ENCODE measurements at places on chromosomes 11 and 22. TPM values are rescaled to one million over a fixed set of nuclear protein-coding genes. Genes with fewer than 3 reads are reported as not detected.

The ISX gene
- total RNA-seq = not detected

The LGALS12 gene
- total RNA-seq = 9.9 TPM

The TRPC6 gene
- 25.6 TPM for total RNA-seq

The MDK gene
- total RNA-seq = 28.2 TPM

The C11orf97 gene
- total RNA-seq = not detected

The UPK3A gene
- total RNA-seq = not detected

The THAP12 gene
- total RNA-seq = 35.5 TPM

The SCGB2A2 gene
- total RNA-seq = not detected

The ACR gene
- 0.52 TPM for total RNA-seq

The TREH gene
- 0.52 TPM for total RNA-seq

The CSKMT gene
- total RNA-seq = 4.7 TPM

The CARNS1 gene
- 17.2 TPM for total RNA-seq

The TRMT2A gene
- total RNA-seq = 31.8 TPM

The BIK gene
- total RNA-seq = 0.52 TPM

The CDCA5 gene
- total RNA-seq = 1.0 TPM

The RIMBP3B gene
- total RNA-seq = not detected

The SYT8 gene
- not detected for total RNA-seq

The OR8D4 gene
- under 0.01 TPM for total RNA-seq

The CALCA gene
- total RNA-seq = not detected

The F2 gene
- total RNA-seq = 0.52 TPM

The HOATZ gene
- total RNA-seq = not detected

The OR8H3 gene
- total RNA-seq = not detected

The CAPN5 gene
- 5.2 TPM for total RNA-seq

The MAJIN gene
- total RNA-seq = not detected

The MS4A15 gene
- total RNA-seq = not detected

The IGF2 gene
- 711 TPM for total RNA-seq

The TUBA8 gene
- 21.9 TPM for total RNA-seq

The CCDC15 gene
- 2.6 TPM for total RNA-seq

The RHOD gene
- 7.8 TPM for total RNA-seq

The KCNJ11 gene
- total RNA-seq = 28.2 TPM

The RAB30 gene
- 16.2 TPM for total RNA-seq

The CHKB gene
- 17.7 TPM for total RNA-seq

The PRG2 gene
- 1.0 TPM for total RNA-seq

The ALX4 gene
- total RNA-seq = 2.1 TPM
